Left cardiac atrium (tissue), 4 donors: ENCODE measurements at places on chromosomes 3 and 15. TPM values are rescaled to one million over a fixed set of nuclear protein-coding genes. Genes with fewer than 3 reads are reported as not detected.

The AGBL1 gene
- 0.05 TPM for total RNA-seq

The SLC24A5 gene
- total RNA-seq: not detected

DNA sequence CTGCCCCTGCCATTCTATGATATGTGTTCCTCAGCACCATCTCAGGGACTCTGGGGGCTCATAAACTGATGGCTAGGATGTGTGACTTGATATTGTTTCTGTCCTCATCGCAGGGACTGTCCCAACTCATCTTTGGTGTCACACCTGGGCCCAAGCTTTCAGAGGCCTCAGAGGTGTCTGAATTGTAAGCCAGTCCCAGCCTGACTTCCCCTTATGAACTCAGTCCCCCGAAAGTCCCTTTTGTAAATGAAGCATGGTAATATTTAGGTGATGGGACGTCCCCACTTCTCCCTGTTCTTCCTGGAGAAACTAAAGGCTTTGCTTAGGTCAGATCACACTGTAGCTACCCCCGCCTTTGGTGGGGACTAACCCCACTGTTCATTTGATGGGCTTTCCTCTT lies 142.4 kb upstream of the TLE3 start:
- no peak for DNase-seq

The KY gene
- not detected for total RNA-seq

The CCDC80 gene
- 233 TPM for total RNA-seq

The CATSPER2 gene
- total RNA-seq: 2.1 TPM

DNA sequence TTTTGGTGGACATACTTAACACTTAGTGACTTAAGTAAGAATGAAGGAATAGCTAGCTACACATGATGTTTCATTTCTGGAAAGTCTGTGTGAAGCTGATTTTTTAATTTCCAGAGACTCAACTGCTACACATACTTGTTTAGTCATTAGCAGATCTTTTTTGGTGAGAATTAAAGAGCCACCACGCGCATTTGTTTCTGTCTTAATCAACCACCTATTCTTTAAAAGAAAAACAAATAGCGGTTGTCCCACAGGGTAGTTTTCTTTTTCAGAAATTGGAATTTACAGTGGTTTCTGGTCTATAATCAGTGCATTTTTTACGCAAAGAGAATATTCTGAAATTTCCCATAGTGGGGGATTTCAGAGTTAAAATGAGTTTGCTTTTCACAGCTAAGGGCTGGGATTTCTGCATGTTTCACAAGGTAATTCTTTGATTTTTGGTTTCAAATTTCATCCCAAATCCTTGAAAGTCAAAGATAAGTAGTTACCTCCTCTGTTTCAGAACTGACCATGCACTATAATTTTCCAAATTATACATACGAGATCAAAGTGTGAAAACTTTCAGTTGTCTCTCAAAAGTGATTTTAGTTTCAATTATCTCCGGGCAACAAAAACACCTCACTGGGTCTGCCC lies 631.0 kb upstream of the GRM7 start:
- DNase-seq: no peak

DNA sequence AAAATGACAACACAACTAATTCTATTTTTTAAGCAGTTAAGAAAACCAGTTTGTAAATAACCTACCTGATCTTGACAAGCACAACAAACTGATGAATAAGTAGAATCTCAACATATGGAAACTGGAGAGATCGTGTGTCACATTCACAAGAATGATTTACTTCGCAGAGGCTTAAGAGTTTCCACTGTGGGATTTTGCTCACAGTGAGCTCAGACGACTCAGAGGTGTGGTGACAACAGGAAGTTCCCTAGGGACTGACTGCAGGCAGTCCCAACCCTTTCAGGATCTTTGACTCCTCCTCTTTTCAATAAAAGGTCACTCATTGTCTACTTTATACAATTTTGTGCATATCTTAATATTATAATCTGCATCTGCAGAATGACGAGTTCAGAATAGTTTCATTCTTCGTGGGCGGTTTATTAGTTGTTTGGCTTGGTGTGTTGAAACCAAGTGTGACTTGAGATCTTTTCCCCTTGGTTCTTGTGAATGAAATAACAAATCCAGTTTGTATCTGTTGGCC lies at the start of gene LIPH:
LIPH (minus strand) TSS at position 231 of the 520 bp plus-strand sequence; CDS start at position 114, 117 bp downstream.
- no peak for DNase-seq

The MUC13 gene
- not detected for total RNA-seq

The CHRNB4 gene
- total RNA-seq: not detected

The CASR gene
- not detected for total RNA-seq

GRCh38 chr15:89128320-89129122 lies 40.3 kb downstream of the ABHD2 start:
- DNase-seq: no peak

GRCh38 chr3:104764496-104764895 lies 602.2 kb upstream of the ALCAM start:
- no peak for DNase-seq

DNA sequence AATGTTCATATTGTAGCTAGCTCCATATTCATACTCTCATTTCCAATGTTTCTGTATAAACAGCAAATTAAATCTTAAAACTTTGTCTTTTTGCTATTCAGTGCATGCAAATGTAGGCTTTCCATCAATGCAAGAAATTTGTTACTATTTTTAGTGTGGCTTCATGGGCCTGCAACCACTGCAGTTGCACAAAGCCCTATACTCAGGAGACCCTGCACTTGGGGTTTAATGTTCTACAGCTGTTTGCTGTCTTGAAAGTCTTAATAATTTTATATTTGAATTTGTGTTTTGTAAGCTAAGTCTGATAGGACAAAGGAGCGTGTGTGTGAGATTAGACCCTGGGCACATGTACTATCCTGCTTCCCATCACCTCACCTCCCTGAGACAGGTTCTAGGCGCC lies 9.6 kb downstream of the PYDC2 start:
- DNase-seq: no peak

The RTP3 gene
- total RNA-seq: not detected

The IQGAP1 gene
- 79.2 TPM for total RNA-seq

The DCBLD2 gene
- total RNA-seq: 35.7 TPM

DNA sequence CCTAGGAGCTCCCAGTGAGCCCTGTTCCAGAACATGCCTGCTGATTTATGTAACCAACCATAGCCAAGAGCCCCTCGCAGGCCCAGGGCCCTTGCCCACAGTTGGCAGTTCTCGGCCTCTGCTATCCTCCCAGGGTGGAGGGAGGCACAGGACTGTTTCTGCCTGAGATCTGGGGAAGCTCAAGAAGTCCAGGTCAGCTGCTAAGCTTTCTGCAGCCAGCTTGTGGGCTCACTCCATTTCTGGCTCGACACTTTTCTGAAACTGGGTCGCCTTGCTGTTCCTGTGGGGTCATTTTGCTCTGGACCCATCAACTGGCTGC lies 72.5 kb upstream of the HERC1 start:
- no peak for DNase-seq

GRCh38 chr15:73928971-73929627 lies 2.8 kb downstream of the LOXL1 start:
- DNase-seq: no peak

DNA sequence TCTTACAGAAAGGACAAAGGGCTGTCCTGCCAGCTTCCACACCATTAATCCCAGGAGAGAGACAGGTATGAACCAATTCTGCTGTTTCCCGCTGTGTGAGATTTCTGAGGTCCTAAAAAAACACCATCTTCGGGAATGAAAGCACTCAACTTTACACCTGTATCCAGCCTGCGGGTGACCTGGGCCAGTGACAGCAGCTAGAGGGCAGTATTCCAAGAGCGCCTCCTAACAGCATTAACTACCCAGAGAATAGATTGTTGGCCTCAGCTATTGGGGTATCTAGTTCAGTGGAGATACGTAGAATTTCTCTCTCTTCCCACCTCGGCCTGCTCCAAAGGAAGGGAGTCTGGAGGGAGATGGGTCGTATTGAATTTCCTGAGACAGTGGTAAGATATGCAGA lies 55.1 kb downstream of the WDR76 start:
- no peak for DNase-seq

DNA sequence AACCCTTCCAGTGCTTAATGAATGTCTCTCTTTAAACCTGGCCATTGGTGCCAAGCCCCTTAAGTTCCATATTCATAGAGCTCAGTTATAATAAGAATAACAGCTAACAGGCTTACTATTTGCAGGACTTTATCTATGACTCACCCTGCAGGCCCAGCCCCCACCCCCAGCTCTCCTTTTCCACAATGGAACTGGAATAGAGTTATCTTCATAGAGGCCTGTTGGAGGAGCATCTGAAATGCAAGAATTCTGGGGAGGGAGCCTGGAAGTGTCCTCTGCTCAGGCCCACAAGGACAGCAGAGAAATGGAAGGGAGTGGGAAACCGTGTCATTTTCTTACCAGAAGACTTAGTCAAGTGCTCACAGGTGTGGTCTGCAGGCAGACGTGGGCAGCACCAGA lies 52.8 kb downstream of the SEMA5B start:
- peak; percentile 71 for DNase-seq

The ATP8B4 gene
- total RNA-seq: 9.7 TPM

- no peak for DNase-seq
Measured at GRCh38 chr15:37107071-37107743, 6.9 kb upstream of the MEIS2 start.

The GHSR gene
- total RNA-seq: not detected

DNA sequence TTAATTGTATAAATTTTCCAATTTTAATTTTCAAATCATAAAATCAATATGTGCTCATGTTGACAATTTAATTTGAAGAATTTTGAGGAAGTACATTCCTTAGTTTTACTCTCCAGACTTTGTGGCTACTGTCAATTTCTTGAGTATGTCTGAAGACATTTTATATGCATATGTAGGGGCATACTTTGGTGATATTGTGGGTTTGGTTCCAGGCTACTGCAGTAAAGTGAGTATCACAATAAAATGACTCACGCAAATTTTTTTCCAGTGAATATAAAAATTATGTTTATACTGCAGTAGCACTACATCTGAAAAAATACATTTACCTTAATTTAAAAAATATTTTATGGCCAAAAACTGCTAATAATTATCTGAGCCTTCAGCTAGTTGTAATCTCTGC lies 123.2 kb upstream of the PLCL2 start:
- no peak for DNase-seq

GRCh38 chr15:31360843-31361763 lies 34.5 kb downstream of the KLF13 start:
- no peak for DNase-seq

DNA sequence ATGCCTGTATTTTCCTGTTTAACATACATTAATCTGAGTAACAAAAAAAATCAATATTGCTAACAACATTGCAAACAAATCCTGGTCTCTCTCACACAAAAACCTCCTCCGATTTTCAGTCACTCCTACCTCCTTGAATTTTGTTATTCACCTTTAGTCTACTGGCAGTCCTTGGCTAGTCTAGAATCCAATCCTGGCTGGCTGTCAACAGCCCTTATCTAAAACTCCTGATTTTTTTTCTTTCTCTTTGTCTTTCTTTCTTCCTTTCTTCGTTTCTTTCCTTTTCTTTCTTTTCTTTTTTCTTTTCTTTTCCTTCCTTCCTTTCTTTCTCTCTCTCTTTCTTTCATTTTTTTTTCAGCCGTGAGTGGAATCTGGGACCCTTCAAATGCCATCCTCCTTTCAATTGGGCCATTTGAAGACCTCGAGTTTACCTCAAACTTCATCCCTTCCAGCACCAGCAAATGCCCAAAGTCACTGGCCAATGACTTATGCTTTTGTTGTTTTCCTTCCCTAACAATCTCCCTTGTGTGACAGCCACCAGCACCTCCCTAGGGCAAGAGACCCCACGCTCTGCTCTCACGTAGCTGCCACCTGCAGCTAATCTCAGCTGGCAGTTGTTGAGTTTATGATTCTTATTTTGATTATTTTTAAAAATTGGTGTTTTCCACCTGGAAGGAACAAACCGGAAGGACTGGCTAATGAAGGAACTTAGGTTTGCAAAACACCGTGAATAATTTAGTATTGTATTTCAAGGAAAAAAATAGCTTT lies 6.8 kb upstream of the ONECUT1 start:
- no peak for DNase-seq

GRCh38 chr3:53140847-53141845 lies 10.9 kb upstream of the RFT1 start:
- DNase-seq: no peak

DNA sequence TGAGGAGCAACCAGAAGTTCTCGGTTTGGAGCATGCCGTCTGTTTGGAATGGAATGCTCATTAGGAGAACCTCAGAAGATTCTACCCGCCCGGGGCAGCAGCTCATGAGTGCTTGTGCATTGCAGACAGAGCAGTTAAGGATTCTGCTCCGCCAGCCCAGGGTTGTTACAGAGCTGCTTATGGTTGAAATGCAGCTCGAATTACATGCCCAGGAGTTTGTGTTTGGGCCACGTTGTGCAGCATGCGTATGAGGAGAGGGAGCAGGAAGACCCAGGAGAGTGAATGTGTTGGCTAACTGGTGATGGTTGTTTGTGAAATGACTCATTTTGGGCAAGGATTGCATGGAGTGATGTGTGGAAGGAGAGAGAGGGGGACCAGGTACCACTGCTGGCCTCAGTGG lies 9.0 kb downstream of the FGD5 start:
- no peak for DNase-seq

DNA sequence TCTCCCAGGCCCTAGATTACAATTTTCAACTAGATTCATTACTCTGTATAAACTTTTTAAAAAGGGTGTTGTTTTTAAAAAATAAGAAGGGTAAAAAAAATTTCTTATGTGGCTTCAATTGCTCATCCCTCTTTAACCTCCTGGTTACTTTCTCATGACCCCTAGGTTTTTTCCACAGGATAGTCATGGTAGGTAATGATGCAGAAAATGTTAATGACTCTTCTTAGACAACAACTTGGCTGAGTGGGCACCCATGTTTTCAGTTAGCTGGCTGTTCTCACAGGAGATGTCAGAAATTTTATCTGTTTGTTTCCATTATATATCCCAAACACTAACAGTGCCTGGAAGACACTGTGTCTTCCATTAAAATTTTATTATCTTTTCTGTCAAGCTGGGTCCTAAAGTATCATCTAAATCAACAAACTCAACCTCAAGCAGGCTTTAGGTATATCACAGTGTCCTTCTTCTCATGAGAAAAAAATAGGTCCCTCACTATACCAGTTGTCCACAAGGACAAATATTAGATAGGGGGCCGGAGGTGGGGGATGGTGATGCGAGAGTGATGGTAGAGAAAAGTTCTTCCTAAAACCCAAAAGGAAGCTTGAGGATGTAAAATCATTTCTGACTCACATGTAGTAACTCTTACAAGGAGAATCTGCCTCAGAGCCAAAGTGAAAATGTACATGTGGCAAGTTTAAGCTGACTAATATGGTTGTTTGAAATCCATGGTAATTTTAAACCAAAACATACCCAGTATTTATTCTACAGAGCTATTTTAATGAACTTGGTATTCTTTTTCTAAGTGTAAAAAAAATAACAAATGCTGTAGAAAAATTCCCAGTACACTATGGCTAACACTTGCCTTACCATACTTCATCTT lies 43.3 kb downstream of the PLOD2 start:
- DNase-seq: no peak

The GOLGA6L7 gene
- total RNA-seq: not detected
